ENCODE measurements at places on chromosomes 3 and 15. TPM values are rescaled to one million over a fixed set of nuclear protein-coding genes. Genes with fewer than 3 reads are reported as not detected.
A peak's percentile ranks its signal among the peaks of the same experiment; 100 is the strongest.

The GNAT1 gene
- polyA plus RNA-seq: not detected

The GRIP2 gene
- polyA plus RNA-seq: 3.2 TPM

The KLHL6 gene
- 0.37 TPM for polyA plus RNA-seq

The ADAMTS17 gene
- 1.7 TPM for polyA plus RNA-seq

The CCDC54 gene
- polyA plus RNA-seq: not detected

The IQCH gene
- 3.2 TPM for polyA plus RNA-seq

The HES1 gene
- 77.4 TPM for polyA plus RNA-seq

The CPNE9 gene
- polyA plus RNA-seq: 0.19 TPM

The ABI3BP gene
- 7.1 TPM for polyA plus RNA-seq

- no peaks in the 10 kb centered on the region for H3K4me1 ChIP-seq
- H3K27ac ChIP-seq: no peak overlapping the region
- no peak overlapping the region for H3K4me3 ChIP-seq
- H3K36me3 ChIP-seq: no peaks in the 10 kb centered on the region
- no peak for DNase-seq
These were observed 5.8 kb downstream of the ITIH1 start for GRCh38 chr3:52783211-52783555.

- no peaks in the 10 kb centered on the region for H3K27me3 ChIP-seq
- H3K27ac ChIP-seq: no peak overlapping the region
- DNase-seq: no peak
- no peak overlapping the region for H3K4me3 ChIP-seq
These were observed 22.8 kb upstream of the P2RY1 start for GRCh38 chr3:152811974-152812760.

DNA sequence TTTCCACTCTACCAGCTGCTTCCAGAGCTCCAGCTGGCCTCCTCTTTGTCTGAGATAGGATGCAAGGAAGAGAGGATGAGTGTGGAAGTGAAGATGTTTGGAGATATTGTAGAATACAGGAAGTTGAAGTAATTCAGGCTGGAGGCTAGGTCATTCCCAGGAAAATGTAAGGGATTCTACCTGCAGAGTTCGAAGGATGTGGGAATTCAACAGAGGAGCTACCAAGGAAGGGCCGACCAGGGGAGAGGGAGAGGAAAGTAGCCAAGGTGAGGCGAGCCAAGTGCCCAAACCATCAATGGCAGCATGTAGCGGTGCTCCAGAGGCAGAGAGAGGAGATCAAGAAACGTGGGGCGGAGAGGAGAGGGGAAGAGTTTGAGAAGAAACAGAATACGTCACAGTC lies 49.0 kb upstream of the EPHB3 start:
- H3K36me3 ChIP-seq: no peaks in the 10 kb centered on the region
- H3K27ac ChIP-seq: no peak overlapping the region
- no peaks in the 10 kb centered on the region for H3K4me1 ChIP-seq
- no peak overlapping the region for H3K4me3 ChIP-seq

DNA sequence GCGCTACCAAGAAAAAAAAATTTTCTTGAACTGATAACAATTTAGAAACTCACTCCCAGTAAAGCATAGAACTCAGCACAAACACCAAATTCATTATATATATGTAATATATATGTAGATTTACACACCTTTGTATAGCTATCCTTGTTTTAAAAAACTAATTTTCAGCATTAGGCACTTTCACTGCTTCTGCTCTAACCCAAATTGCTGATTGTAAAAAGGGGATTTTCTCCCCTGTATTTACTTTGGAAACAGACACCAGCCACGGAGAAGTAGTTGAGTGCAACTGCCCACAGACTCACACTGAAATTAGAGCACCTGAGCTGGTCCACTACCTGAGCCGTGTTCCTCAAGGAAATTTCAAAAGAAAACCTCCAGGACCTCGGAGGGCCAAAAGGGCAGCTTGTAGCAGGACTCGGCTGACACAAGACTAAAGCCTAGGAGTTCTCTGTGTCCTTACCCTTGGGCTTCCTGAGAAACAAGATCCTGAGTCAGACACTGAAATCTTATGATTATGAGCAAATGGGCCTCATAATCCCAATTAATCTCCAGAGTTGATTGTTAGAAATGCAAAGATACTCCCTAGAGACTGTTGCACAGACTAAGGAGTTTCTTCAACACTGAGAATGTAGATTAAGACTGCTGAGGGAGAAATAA lies 106.0 kb downstream of the TNIK start:
- H3K4me3 ChIP-seq: no peak overlapping the region
- no peaks in the 10 kb centered on the region for H3K27me3 ChIP-seq
- H3K4me1 ChIP-seq: no peaks in the 10 kb centered on the region
- H3K27ac ChIP-seq: no peak overlapping the region

DNA sequence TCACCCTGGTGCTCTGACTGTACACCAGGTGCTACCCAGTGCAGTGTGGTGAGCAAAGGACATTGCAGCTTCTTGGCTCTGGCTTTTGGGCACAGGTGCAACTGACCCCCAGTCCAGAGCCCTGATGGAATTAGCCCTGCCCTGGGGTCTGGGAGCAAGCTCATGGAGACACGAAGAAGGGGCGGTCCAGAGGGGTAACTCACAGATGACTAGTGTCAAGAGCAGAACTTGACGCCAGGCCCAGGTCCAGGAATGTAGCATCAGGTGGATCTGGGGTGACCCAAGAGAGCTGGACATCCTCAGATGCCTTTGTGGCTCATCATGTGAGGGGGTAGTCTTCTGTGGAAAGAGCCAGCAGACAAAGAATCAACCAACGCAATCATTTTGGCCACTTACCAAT lies 88.9 kb downstream of the ASB7 start:
- no peak overlapping the region for H3K27ac ChIP-seq
- H3K36me3 ChIP-seq: no peaks in the 10 kb centered on the region
- no peak overlapping the region for H3K4me3 ChIP-seq

DNA sequence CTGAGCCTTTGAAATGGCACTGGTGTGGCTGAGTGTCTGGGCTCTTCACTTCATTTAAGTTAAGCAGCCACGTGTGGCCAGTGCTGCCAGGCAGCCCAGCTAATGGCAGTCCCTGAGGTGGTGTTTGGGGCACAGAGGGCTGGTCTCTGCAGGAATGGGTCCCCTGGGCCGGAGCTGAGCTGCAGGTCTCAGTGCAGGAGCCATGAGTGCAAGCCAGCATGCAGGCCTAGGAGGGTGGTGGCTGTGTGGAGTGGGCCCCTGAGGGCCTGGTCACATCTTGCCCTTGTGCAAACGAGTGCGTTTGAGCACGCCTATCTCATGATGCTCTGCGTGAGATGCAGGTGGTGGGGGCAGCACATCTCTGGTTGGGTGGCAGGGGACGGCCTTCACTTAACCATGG lies 48.9 kb downstream of the PLXNA1 start:
- no peak overlapping the region for H3K27ac ChIP-seq
- H3K4me1 ChIP-seq: peaks cover 11% of the 10 kb centered on the region
- no peaks in the 10 kb centered on the region for H3K27me3 ChIP-seq
- H3K4me3 ChIP-seq: no peak overlapping the region

DNA sequence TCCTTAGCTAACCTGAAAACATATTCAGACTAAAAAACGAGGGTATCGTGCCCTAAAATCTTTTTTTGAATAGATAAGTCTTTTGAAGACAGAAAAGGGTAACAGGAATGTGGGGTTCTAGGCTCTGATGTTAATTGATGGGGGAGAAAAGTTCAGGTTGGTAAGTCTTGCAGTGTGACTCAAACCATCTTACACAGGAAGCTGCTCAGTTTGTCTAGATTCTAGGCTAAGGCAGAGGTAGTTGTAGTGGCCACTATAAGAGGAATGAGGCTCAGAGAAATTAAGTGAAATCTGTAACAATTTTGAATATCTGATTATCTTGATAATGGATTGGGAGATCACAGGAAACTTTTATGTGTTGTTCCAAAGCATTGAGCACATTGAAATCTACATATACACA lies 267.9 kb downstream of the PDCD6IP start:
- H3K4me3 ChIP-seq: no peak overlapping the region
- DNase-seq: no peak
- H3K27me3 ChIP-seq: no peaks in the 10 kb centered on the region
- H3K27ac ChIP-seq: no peak overlapping the region
- H3K36me3 ChIP-seq: no peaks in the 10 kb centered on the region

- H3K4me3 ChIP-seq: no peak overlapping the region
- no peaks in the 10 kb centered on the region for H3K4me1 ChIP-seq
- no peaks in the 10 kb centered on the region for H3K27me3 ChIP-seq
These were observed 50.7 kb downstream of the ADAMTS17 start for GRCh38 chr15:100291106-100291505.

GRCh38 chr3:47874913-47875312 lies 72.0 kb downstream of the DHX30 start:
- no peak overlapping the region for H3K27ac ChIP-seq
- DNase-seq: no peak
- H3K4me1 ChIP-seq: no peaks in the 10 kb centered on the region

- H3K27ac ChIP-seq: no peak overlapping the region
- H3K27me3 ChIP-seq: no peaks in the 10 kb centered on the region
- H3K4me1 ChIP-seq: peaks cover 38% of the 10 kb centered on the region
- no peaks in the 10 kb centered on the region for H3K36me3 ChIP-seq
These were observed 33.8 kb downstream of the MGLL start for GRCh38 chr3:127788451-127788909.

GRCh38 chr15:64162478-64162868 lies 349 bp downstream of the PPIB start:
- peaks cover 9% of the 10 kb centered on the region for H3K36me3 ChIP-seq
- H3K4me1 ChIP-seq: peaks cover 25% of the 10 kb centered on the region
- no peaks in the 10 kb centered on the region for H3K27me3 ChIP-seq
- DNase-seq: no peak

- H3K27ac ChIP-seq: no peak overlapping the region
- H3K4me3 ChIP-seq: no peak overlapping the region
- no peaks in the 10 kb centered on the region for H3K4me1 ChIP-seq
- no peaks in the 10 kb centered on the region for H3K27me3 ChIP-seq
- H3K36me3 ChIP-seq: no peaks in the 10 kb centered on the region
These were observed 255.5 kb downstream of the EPHB1 start for GRCh38 chr3:135050536-135050935.

GRCh38 chr3:72844436-72844993 lies 3.7 kb downstream of the SHQ1 start:
- DNase-seq: no peak
- H3K27ac ChIP-seq: no peak overlapping the region
- H3K36me3 ChIP-seq: peaks cover 14% of the 10 kb centered on the region
- H3K4me3 ChIP-seq: no peak overlapping the region
- peaks cover 16% of the 10 kb centered on the region for H3K4me1 ChIP-seq

GRCh38 chr3:26438981-26439884 lies 183.3 kb upstream of the LRRC3B start:
- H3K27me3 ChIP-seq: no peaks in the 10 kb centered on the region
- H3K36me3 ChIP-seq: no peaks in the 10 kb centered on the region
- no peak for DNase-seq

DNA sequence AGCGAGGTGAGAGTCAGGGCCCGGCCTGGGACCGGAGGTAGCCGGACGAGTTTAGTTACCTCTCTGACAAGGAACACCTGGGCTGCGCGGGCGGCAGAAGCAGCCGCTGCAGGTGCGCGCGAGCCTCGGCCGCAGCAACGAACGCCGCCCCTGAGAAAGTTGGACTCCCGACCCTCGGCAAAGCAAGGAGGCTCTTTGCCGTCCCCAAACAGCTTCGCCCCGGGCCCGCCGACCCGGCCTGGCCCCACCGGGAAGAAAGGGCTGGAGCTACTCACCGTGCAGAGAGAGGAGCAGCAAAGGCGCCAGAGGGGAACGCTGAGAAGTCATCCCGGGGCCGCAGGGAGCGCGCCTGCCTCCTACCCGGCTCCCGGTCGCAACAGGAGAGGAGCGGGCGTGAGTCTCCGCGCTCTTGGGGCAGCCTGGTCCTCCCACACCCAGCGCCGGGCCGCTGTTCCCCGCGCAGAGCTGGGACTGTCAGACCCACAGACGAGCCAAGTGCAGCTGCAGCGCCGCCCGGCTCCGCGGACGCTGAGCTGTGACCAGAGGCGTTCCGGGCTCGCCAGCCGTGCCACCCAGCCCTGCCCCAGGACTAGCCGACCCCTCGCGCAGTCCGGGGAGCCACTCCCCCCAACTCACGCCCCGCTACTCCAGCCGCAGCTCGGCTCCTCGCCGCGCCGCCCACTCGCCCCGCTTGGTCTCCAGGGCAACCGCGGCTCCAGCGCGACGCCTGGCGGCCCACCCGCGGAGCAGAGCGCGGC lies at the start of gene IGSF11:
IGSF11 (minus strand) TSS at position 591 of the 758 bp plus-strand sequence; CDS start at position 327, 264 bp downstream.
- no peaks in the 10 kb centered on the region for H3K4me1 ChIP-seq
- no peak within 1 kb of the TSS for H3K27ac ChIP-seq
- peak; percentile 93 for DNase-seq
- H3K36me3 ChIP-seq: no peaks in the 10 kb centered on the region

GRCh38 chr3:146969356-146969755 lies 364.2 kb upstream of the PLSCR5 start:
- no peak overlapping the region for H3K27ac ChIP-seq
- H3K27me3 ChIP-seq: no peaks in the 10 kb centered on the region
- no peak overlapping the region for H3K4me3 ChIP-seq
- no peaks in the 10 kb centered on the region for H3K36me3 ChIP-seq
- DNase-seq: no peak

GRCh38 chr3:133836497-133837158 lies 31.0 kb downstream of the SRPRB start:
- H3K36me3 ChIP-seq: no peaks in the 10 kb centered on the region
- no peaks in the 10 kb centered on the region for H3K27me3 ChIP-seq
- no peak overlapping the region for H3K4me3 ChIP-seq
- no peaks in the 10 kb centered on the region for H3K4me1 ChIP-seq

DNA sequence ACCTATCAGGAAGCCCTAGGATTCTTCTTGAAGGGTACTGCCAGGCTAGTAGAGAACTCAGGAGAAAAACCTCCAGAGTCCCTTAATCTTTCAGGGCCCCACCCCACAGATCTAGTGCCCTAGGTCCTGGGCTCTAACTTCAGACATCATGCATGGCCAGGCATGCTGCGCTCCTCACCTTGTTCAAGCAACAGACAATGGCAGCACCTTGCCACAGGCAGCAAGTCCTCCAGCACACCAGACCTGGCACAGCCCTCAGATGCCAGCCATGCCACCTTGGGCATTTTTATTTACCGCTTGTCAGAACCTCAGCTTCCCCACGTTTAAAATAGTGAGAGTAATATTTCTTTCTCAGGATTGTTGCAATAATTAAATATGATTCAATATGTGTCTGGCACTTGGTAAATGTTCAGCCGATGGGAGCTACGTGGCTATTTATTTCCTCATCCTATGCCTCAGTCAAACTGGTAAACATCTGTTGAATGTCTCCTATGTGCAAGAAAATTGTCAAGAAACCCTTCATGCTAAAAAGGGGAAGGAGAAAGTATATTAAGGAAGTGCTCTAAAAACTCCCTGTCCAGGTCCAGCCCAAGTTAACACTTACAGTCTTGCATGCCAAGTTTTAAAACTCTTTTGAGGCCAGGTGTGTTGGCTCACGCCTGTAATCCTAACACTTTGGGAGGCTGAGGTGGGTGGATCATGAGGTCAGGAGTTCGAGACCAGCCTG lies 14.5 kb upstream of the CCR1 start:
- H3K4me3 ChIP-seq: no peak overlapping the region
- H3K27ac ChIP-seq: no peak overlapping the region
- H3K4me1 ChIP-seq: no peaks in the 10 kb centered on the region
- no peaks in the 10 kb centered on the region for H3K27me3 ChIP-seq
- no peak for DNase-seq
- H3K36me3 ChIP-seq: no peaks in the 10 kb centered on the region

GRCh38 chr15:94287794-94288246 lies 56.5 kb downstream of the MCTP2 start:
- H3K27ac ChIP-seq: no peak overlapping the region
- H3K36me3 ChIP-seq: no peaks in the 10 kb centered on the region
- H3K27me3 ChIP-seq: no peaks in the 10 kb centered on the region
- no peaks in the 10 kb centered on the region for H3K4me1 ChIP-seq
